Hematopoietic multipotent progenitor cell treated with erythropoietin and hydrocortisone succinate and interleukin-3 and kit ligand, for 8 days (in vitro differentiated cells): ENCODE measurements at places on chromosomes 6 and 20.

GRCh38 chr6:167330750-167331149 lies 5.9 kb downstream of the TTLL2 start:
- DNase-seq, result no peak

DNA sequence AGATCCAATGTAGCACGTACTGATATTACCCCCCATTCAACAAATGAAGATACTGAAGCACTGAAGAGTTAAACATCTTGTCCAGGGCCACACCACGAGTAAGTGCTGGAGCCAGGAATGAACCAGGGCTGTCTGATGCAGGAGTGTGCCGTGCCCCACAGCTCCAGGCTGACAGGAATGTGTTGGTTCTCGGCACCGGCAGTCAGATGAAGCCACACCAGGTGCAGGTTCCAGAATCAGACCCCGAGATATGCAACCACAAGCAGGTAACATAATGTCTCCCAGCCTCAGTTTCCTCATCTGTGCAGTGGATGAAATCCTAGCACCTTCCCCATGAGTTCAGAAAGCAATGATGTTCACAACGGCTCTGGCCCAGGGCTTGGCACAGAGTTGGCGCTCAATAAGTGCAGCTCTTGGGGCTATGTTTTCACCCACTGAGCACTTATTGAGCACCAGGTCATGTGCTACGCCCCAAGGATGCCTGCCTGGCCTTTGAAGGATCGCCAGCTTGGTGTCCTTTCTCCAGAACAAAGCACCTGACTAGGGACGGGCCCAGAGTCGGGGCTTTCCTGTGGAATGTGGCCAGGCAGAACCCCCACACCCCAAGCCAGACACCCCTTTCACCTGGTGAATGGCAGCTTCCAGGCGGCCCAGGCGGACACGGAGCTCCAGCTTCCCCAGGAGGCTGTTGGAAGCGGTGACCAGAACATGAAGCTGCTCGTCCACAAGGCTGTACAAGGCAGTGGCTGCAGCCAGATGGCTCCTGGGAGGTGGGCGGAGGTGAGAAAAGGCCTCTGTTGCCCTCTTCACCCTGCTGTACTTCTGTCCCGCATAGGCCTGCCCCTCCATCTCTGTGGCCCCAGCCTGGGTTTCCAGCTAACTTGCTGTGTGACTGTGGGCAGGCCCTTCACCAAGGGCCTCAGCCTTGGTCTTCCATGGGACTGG lies 41.3 kb downstream of the KIAA1755 start:
- DNase-seq, result no peak

- no peak for DNase-seq
These were observed 84.1 kb upstream of the FOXP4 start for GRCh38 chr6:41462033-41462432.

- DNase-seq, result no peak
These were observed 41.8 kb upstream of the SAYSD1 start for GRCh38 chr6:39156801-39157200.

DNA sequence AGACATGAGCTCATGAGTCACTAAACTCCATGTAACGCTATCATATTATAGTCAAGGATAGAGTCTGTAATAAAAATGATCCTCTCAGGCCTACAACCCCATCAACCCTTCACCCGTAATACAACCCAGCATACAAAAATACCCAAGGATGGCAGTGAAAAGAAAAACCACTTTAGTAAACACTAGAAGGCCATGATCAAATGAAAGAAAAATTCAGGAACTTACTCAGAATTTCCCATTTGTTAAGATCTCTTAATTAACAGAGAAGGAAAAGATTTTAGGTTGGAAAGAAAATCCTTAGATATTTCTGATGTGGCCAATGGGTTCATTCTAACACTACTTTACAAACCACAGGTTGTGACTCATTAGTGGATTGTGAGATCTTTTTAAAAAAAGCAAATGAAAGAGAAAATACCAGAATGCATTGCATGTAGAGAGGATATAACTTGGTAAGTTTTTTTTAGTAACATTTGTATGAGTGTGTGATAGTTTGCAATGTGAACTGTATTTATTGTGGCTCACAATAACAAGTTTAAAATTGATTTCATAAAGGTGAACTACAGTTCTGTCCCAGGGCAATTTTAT lies 8.0 kb upstream of the UBE2J1 start:
- DNase-seq, result no peak

- DNase-seq, result no peak
These were observed 14.1 kb downstream of the GHRH start for GRCh38 chr20:37247547-37247946.
